NCI-H774 (cell line): ENCODE measurements at places on chromosomes 4 and X.
A peak's percentile ranks its signal among the peaks of the same experiment; 100 is the strongest.

- DNase-seq: no peak
Measured at GRCh38 chr4:181475781-181476507, 767.3 kb upstream of the TENM3 start.

DNA sequence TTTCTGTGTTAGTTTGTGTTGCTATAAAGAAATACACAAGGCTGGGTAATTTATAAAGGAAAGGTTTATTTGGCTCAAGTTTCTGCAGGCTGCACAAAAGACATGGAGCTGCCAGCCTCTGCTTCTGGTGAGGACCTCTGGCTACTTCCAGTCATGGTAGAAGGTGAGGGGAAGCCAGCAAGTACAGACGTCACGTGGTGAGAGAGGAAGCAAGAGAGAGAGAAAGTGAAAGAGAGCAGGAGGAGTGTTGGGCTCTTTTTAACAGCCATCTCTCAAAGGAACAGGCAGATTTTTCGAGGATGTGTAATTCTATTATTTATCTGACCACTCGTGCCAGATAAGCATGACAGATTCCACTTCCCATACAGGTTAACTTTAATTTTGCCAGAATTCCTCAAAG, 1199.1 kb downstream of the ADGRL3 start:
- no peak for DNase-seq

GRCh38 chr4:172412851-172413580, 599.8 kb downstream of the GALNTL6 start:
- DNase-seq: no peak

DNA sequence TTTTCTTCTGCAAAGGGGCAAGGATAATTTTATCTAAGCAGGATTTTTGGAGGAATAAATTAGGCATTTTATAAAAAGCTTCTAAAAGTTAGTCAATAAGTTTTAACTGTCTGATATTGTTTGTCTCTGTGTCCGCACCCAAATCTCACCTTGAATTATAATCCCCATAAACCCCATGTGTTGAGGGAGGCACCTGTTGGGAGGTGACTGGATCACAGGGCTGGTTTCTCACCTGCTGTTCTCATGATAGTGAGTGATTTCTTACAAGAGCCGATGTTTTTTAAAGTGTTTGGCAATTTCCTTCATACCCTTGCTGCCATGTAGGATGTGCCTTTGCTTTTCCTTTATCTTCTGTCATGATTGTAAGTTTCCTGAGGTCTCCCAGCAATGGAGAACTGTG, 481.4 kb downstream of the GBA3 start:
- no peak for DNase-seq

GRCh38 chrX:132791714-132792113, 166.7 kb downstream of the HS6ST2 start:
- no peak for DNase-seq

- DNase-seq: no peak
Measured at GRCh38 chrX:80266979-80267378, 153.3 kb upstream of the TENT5D start.

DNA sequence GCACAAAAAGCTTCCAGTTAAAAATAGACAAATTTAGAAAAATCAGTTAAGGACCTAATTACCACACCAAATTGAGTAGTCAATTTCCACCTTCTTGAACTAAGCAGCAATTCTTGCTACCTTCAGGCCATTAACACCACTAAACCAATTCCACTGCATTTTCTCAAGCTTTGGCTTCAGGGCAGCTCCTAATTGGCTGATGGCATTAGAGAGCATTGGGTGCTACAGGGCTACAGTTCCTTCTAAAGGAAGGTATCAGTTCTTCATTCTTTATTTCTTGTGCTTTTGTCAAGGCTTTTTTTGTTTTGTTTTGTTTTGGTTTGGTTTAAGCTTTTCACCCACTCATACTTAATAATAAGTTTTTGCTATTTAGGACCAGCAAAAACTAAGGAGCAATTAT, 90.2 kb upstream of the FAM241A start:
- DNase-seq: no peak

- DNase-seq: no peak
Measured at GRCh38 chrX:109398061-109398460, 83.8 kb downstream of the GUCY2F start.

DNA sequence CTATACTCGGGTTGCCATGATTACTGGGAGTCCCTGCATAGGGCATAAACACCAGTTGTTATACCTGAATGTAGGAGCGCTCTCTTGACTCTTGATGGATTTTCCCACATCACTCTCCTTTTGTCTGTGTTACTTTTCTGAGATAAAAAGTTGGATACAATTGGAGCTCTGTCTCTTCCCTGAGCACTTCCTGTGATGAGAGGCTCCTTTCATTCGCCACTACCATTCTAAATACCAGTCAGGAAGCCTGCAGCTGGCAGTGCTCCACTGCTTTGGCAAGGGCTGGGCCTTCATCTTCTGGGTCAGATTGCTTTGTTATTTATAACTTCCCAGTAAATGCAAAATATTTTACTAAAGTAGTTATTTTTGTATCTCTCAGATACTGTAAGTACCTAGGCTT, 13.9 kb downstream of the TCEANC start:
- no peak for DNase-seq

GRCh38 chr4:157013656-157014055, 42.1 kb upstream of the PDGFC start:
- DNase-seq: no peak

- DNase-seq: no peak
Measured at GRCh38 chr4:6338175-6338950, 68.7 kb downstream of the WFS1 start.

DNA sequence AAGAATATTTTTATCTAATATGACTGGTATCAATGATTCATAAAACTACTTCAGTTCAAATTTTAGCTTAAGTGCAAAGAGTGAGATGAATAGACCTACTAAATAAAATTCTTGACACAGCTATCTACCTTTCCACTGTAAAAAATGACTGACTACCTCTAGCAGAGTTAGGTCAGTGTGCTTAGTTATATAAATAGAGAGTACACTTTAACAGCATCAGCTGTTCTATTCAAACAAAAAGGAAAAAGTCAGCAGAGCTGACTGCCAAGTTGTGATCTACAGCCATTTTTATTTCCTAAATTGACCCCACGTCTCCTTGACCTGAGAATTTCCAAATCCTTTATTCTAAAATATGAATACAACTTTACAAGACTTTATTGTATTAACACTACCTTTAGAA, 262.4 kb downstream of the CAMK2D start:
- DNase-seq: peak; percentile 14

- DNase-seq: no peak
Measured at GRCh38 chr4:87243426-87244053, 23.1 kb upstream of the KLHL8 start.

DNA sequence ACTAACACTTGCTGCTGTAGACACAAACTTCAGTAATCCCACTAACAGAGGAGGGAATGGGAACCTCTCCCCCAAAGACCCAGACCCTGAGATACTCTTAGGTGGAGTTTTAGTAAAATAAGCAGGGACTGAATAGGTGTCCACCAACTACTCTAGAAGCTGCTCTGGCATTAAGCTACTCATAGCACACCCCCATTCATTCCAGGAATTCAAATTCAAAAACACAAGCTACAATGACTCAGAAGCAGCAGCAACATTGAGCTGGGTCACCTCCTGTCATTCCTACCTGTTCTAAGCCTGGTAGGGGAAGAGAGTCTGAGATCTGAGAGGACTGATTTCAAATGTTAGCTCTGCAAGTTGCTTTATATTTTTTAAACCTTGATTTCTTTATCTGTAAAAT, 135.4 kb upstream of the FRMPD4 start:
- DNase-seq: no peak

DNA sequence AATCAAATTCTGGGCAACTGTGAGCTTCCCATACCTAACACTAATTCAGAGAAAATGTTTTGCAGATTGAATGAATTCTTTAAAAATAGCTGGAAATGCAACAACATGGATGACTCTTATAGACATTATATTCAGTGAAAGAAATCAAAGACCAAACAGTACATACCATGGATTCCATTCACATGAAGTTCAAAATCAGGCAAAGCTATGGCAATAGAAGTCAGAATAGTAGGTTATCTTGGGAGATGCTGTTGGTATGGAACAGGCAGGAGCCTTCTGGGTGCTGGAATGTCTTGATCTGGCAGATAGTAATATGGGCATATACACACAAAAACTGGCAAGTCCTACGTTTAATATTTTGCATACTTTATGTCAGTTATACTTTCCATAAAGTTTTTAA, 25.5 kb upstream of the CBLL2 start:
- no peak for DNase-seq

GRCh38 chrX:641671-642435, 11.3 kb downstream of the SHOX start:
- no peak for DNase-seq

GRCh38 chr4:108398316-108398715, 222.1 kb upstream of the RPL34 start:
- no peak for DNase-seq

DNA sequence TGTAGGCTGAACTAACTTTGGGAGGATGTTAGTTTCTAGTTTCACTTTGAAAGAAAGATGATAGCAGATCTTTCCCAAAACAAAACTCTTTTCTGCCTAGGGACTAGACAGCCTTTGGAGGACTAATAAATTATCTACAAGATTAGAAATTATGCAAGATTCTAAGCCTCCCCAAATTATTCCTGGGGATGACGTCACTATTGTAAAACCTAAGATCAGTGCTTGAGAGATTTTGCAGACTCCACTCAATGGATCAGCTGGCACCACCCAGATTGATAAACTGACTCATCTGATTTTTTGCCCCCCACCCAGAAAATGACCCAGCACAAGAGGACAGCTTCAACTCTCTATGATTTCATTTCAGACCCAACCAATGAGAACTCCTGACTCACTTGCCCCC, 1057.9 kb upstream of the DIAPH2 start:
- DNase-seq: no peak

- no peak for DNase-seq
Measured at GRCh38 chr4:64230709-64231310, 178.4 kb downstream of the TECRL start.

- DNase-seq: no peak
Measured at GRCh38 chr4:101952985-101953384, 162.5 kb downstream of the BANK1 start.

GRCh38 chr4:30619679-30620078, 100.5 kb upstream of the PCDH7 start:
- no peak for DNase-seq

DNA sequence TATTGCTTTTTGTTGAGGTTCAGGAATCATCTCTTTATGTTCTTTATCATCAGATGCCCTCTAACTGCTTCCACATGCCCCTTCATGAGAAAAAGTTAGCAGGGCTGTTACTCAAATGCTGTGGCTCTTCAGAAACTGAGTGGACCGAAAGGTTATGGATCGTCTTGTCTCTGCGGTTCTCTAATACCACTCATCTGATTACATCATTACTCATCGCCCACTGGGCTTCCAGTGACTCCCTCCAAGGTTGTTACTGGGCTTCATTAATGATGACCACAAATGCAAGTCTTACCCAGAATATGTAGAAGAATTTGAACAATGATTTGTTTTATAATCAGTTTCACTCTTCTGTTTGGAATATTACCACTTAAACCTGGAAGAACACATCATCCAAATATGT, 67.7 kb downstream of the RWDD4 start:
- DNase-seq: no peak

DNA sequence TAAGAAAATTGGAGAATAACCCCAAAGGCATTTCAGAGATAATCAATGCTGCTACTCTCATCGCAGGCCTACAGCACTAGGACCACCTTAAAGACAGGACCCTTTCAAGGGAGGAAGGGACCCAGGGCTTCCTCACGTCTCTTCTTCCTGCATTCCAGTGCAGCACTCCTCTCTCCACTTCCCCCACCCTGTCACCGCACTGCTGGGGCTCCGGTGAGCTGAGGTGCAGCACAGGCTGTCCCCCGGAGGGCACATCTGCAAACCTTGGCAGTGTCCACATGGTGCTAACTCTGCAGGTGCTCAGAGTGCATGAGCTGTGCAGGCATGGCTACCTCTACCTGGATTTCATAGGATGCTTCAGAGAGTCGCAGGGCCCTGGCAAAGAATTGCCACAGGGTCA, 305.6 kb downstream of the DCHS2 start:
- no peak for DNase-seq

GRCh38 chr4:13349096-13349495, 135.0 kb downstream of the RAB28 start:
- no peak for DNase-seq

GRCh38 chrX:48523682-48524081, 2.1 kb downstream of the EBP start:
- DNase-seq: no peak

- DNase-seq: no peak
Measured at GRCh38 chr4:22463179-22463578, 52.7 kb downstream of the ADGRA3 start.

DNA sequence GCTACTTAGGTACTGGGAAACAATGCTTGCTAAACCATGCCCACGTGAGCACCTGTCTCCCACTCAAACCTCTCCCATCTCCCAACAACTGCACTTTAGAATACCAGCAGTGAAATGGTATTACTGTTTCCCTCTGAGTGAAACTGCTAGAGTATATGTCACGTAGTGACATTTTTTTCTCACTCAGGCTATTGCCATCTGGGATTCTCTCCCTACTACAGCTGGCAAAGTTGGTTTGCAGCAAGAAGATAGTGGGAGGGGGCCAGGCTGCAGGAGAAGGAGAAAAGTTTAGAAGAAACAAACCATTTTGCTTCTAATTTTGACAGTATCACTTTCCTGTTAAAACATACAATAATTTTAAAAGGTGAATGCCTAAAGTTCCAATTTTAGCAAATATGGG, 358.3 kb downstream of the MAPK10 start:
- DNase-seq: no peak

- no peak for DNase-seq
Measured at GRCh38 chr4:38466401-38466800, 197.6 kb upstream of the KLF3 start.

DNA sequence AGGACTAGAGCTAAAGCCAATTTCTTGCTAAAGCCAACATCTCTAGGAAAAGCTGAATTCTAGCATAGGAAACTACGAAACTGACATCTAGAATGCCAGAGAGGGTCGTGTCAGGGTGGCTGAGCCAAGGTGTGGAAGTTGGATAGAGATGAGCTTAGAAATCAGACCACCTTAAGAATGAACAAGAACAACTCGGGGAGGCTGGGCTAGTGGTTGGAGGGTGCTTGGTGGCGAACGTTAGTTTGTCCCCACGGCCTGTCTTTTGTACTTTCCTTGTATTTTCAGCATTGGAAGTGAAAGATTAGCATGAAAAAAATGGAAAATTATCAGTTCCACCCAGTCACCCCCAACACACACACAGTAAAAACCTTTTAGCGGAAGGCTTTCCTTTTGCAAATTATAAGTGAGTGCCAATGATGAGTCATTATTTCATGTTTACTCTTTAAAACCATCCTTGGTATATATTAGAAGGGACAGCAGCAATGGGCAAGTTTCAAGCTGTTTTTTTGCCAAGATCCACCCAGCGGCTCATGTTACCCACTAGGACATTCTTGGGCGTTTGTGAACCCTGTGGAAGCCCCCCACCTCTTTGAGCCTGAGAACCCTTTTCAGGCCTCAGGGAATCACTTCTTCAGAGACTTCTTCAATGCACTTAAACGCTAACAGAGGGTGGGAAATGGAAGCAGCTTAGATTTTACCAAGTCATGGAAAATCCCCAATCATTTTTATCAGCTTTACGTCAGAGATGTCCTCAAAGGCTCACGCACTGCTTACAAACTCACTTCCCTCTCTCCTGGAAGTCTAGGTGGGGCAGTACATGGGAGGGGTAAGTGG, 4.9 kb upstream of the PPEF1 start:
- DNase-seq: no peak
